Stimulated activated CD8-positive, alpha-beta memory T cell treated with anti-CD3 and anti-CD28 coated beads, Interleukin-7, amount 100 ng/mL, for 24 hours (primary cell): ENCODE measurements at places on chromosomes 11 and 22.

DNA sequence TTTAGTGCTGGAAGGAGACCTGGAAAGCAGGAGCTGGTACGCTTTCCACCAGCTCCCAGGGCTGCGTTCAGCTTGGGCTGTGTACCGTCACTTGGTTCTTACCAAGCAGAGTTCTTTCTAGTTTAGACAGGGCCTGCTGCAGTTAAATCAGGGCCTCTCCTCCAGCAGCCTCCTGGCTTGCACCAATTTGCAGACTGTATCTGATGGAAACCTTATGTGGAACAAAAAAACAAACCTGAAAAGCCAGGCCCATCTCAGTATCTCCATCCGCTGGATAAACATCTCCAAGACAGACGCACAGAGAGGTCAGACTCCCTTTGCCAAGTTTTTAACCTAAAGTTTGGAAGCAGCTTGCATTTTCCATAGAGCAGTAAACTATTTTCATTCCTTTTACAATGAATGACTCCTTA, 288.6 kb upstream of the SORL1-AS1 start:
- no peak for DNase-seq

DNA sequence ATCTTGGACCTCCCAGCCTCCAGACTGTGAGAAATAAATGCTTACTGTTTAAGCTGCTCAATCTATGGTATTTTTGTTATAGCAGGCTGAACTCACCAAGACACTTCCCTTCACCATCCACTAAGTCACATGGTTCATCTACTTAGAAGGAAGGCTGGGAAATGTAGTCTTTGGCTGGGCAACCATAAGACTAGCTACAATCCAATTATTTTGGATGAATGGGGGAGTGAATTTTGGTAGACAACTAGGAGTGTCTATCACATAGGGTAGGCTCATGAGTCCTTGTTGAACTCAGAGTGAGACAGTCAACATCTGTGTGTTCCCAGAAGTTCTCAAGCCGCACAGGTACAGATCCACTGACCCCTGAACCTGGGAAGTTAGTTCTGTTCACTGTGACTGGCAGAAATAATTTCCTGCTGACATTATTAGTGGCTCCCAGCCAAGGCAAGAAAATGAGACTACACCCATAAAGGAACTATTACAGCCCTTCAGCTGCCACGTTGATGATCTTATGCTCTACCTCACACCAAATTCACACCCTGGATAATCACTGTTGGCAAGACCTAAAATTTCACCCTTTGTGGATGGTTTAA, 3.1 kb upstream of the SLC35C1 start:
- DNase-seq, result no peak

DNA sequence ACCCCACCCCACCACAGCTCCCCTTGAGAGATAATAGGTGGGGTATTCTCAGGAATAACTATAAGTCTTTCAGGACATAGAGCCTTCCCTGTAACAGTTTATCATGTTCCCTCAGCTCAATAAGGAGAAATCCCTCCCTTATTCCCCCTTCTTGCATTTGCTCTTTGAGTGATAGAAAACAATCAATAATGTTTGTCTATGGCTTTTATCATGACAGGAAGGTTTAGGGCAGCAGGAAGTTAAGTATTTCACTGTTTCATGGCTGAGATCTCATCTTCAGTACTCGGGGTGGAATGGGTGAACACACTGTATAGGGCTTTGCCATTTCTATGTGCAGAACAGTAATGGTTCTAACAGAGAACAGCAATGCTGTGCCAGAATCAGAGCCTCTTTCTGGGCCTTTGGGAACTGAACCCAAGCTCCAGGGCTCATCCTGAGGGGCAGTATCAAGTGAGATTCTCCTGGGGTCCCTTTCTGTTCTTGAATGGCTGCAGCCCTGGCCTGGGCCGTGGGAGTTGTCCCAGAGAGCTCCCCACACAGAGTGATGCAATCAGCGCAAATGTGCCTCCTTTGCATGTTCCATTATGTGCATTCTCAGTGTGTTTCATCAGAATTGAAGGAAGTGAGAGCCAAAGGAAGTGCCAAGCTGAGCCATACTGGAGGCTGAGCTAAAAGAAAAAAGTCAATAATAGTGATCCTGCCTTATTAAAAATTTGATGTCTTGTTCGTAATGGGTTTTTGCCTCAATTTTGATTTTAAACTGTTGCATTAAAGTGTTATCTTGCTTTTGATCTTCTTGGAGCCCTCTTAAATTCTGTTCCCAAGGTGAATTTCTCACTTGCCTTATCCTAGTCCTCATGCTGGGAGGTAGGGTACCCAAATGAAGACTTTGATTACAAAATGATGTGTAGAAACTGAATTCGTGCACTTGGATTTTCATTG, 2.9 kb upstream of the CYP2R1 start:
- DNase-seq, result no peak

DNA sequence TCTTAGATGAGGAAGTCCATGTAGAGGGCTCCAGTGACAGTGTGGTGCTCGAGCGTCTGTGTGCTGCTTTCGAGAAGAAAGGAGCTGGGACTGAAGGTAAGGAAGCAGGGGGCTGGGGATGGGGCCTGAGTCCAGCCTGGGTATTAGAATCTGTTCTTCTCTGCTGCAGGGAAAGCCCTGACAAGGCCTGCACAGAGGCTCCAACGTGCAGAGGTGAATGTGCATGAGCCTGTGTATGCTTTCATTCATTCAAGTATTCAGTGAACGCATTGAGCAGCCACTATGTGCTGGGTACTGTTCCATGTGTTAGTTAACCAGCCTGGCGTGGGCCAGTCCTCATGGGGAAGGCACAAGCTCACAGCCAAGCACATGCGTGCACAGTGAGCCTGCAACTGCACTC, 93.4 kb downstream of the MYO18B start:
- DNase-seq, result no peak

DNA sequence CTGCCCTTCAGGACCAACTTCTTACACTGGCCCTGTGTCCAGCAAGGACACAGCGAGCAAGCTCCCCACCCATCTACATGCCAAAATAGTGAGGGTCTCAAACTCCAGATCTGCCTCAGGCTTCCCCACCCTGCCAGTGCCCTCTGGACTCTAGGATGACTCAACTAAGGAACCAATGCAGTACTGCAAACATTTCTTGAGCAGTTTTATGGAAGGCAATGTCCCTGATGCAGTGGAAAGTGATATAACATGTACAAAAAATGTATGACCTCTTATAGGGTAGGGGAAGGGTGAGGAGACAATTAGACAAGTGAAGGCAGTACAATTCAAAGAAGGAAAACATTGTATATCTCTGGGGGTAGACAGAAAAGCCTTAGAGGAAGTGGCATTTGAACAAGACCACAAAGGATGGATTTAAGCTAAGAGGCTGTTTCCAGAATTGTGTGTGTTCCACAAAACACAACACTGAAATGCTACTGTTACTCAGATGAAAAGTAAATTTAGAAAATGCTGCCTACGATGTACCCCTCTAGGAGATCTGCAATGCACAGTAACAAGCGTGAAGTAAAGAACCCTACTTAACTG, 47.3 kb downstream of the RAB30 start:
- no peak for DNase-seq

- peak; percentile 64 for DNase-seq
These were observed 76.9 kb upstream of the TTLL12 start for GRCh38 chr22:43263645-43264514.

DNA sequence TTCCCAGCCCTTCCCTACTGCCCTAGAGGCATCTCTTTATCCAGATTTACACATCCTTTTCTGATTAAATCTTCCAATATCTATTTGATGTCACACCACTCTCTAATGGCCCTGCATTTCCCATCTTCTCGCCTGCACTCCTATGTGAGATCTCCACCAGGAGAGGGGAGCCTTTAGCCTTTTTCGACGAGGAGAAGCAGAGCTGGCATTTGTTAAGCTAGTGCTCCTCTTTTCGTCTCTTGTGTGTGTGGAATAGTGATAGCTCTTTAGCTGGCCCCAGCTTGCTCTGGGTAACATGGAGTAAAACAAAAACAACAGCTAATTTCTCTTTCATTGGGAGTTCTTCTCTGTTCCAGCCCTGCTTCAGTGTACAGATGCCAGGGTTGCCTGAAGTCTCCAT, 536.5 kb downstream of the NTM start:
- DNase-seq, result no peak
